Cerebellum (tissue), 4 donors: ENCODE measurements at places on chromosomes 7 and 10.

DNA sequence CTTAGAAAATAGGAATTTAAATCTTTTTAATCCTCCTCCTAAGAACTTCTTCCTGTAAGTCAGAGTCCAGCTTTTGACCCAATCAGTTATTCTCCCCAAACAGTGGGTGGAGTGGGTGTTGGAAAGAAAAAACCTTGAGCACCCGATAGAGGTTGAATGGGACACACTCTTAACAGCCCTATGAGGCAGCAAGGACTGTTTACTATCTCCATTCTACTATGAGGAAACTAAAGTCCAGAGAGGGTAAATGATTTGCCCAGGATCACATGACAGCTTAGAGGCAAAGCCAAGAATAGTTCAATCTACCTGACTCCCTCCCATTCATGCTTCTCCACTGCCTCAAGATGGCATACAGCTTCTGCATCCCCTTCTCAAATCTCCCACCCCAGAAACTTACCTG lies 57.6 kb upstream of the SLC35B4 start:
- DNase-seq = no peak

DNA sequence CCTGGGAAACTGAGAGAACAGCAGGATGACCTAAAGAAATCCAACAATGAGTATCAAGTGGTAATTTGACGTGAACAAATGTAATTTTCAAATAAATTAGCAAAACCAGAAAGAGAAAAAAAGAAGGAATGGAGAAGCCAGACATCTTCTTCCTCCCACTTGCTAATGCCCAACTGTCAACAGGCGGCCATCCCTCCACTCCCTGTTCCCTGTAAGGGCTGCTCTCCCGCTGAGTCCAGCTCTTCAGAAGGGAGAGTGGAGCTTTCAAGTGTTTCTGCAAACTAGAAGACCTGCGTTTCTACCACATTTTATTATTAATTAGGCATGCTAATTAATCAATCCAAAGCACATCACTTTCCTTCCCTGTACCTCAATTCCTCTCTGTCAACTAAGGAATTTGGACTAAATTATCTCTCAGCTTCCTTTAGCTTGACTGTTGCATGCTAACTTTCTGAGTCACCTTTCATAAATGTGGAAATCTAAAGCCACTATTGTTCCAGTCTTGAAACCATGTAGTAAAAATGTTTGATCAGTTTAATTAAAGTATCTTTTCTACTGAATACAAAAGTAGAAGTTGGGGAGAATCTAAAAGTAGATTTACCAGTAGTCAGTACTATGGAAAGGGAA lies 48.4 kb upstream of the CUL1 start:
- DNase-seq = no peak

DNA sequence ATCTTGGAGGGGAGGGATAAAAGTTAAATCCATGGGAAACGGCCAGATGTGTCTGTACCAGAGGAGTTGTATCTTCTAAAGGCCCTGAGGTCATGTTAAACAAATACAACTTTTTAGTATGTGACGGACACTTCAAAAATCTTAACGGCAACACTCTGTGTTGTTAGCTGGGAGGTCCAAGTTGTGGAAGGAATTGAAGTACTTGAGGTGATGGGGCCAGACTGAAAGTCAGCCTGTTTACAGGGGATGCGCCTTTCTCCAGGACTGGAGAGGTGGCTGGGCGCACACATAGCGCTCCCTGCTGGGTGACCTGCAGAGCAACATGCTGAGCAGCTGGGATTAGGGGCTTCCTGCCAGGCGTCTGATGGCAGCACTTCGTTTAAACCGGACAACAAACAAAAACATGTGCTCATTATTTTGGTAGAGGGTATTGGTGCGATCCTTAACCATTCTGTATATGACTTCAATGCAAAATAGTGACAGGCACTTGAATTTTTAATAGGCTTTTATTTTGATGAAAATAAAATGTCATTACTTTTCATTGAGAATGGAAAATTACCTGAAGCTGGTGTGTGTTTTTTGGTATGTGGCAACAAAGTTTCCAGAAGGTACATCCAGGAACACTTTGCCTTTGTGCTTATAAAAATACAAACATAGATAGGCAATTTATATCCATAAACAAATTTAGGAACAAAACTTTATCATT lies 198.2 kb downstream of the MLLT10 start:
- peak; percentile 38 for DNase-seq

DNA sequence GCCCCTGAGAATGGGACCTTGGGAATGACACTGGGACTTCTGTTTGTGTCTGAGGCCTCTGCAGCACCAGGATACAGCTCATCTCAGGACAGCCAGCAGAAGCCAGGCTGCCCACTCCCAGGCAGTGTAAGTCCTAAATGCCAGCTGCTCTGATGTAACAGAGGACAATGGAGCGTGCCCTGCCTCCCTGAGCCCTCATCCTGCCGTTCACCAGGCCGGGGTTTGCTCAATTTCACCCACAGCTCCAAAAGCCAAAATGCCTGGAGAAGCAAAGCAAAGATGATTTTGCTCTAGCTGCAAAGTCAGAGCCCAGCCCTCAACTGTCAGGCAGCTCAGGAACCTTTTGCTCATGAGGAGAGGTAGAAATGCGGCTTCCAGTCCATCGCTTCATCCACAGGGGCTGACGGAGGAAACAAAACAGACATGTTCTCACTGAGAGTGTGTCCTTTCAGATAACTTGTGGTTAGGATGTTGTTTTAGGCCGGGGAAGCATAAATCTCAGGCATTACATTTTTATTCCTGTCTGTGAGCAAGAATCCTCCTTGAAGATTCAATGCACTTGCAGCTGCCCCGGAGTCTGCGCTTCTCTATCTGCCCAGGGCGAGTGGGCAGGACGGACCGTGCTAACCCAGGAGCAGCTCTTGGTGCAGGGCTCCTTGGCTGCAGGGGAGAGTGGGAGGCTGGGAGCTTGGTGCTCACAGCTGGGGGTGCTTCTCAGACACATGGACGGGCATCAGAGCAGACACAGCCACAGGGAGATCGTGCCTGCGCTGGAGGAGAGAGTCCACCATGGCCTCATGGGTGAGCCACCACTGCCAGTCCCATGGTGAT lies 83.2 kb upstream of the CHST15 start:
- no peak for DNase-seq

GRCh38 chr7:149493366-149493765 lies 4.2 kb downstream of the ZNF746 start:
- DNase-seq = no peak
